ELR (cell line): ENCODE measurements at places on chromosomes 2 and 18.

GRCh38 chr18:6221602-6222014, 193.1 kb downstream of the L3MBTL4 start:
- DNase-seq = no peak

DNA sequence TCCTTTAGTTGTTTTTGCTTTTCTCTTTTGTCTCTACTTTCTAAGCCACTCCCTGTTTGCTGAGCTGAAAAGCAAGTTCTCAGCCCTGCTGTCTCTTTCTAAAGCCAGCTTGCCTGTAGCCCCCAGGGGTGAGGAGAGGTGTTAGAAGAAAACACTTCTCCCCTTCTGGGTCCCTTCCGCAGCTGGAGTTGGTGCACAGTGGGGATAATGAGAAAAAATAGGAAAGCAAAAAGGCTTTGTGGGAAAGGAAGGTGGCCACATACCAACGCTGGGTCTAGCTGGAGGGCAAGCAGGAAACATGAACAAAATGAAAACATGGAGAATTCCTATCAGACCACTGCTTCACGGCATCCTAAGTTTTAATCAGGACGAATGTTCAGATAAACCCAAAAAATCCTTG, 15.5 kb upstream of the SLC20A1 start:
- DNase-seq = peak; percentile 32

DNA sequence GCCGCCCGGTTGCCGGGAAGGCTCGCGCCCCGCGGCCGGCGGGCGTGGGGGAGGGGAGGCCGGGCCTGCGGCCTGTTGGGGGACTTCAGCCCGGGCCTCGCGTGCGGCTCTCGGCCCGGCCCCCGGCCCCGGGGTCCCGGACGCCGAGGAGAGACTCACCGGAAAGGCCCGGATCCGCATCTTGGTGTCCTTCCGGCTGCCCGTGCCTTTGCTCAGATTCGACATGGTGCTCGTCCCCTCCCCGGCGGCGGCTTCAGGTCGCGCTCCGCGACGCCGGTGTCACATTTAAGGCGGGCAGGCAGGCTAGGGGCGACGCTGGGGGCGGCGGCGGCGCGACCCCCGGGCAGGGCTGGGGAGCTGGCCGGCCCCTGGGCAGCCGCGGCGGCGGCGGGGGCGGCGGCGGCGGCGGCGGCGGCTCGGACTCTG, 365 bp downstream of the CUL3 start:
- DNase-seq = peak; percentile 67

DNA sequence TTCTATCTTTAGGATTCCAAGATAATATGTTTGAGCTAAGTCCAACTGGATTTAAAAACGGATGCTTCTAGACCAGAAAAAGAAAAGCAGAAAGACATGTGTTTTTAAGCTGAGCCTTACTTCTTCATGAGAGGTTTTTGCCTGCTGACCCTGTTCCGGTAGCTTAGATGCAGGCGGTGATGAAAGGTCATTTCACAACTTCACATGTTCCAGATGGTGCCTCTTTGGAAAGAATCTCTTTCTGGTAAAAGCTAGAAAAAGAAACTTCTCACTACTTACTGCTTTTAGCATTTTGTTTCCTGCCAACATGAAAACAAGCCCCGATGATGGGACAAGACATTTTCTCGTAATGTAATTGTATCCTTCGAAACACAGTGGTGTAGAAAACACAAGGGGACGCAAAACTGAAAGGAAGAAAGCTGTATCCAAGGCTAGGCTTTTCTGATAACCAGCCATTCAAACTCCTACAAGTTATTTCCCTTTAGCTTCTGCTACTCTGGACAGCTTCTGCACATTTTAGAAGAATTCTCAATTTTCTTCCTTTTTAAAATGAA, 407.3 kb upstream of the LYPD1 start:
- DNase-seq = no peak

GRCh38 chr2:184270660-184271059, 327.7 kb upstream of the ZNF804A start:
- no peak for DNase-seq

DNA sequence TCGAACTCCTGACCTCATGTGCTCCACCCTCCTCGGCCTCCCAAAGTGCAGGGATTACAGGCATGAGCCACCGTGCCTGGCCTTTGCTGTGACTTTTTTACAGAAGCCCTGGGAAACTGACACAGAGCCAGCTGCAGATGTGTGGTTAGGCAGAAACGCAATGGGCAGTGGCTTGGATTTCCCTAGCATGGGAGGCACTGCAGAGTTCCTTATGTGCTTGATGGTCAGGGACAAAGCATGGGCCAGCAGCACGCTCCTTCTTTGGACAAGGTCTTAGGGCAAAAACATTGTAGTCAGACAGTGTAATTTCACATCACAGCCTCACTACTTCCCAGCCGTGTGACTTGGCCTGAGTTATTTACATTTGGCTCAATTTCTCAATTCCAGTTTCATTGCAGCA, 153.9 kb downstream of the RNF144A start:
- no peak for DNase-seq

DNA sequence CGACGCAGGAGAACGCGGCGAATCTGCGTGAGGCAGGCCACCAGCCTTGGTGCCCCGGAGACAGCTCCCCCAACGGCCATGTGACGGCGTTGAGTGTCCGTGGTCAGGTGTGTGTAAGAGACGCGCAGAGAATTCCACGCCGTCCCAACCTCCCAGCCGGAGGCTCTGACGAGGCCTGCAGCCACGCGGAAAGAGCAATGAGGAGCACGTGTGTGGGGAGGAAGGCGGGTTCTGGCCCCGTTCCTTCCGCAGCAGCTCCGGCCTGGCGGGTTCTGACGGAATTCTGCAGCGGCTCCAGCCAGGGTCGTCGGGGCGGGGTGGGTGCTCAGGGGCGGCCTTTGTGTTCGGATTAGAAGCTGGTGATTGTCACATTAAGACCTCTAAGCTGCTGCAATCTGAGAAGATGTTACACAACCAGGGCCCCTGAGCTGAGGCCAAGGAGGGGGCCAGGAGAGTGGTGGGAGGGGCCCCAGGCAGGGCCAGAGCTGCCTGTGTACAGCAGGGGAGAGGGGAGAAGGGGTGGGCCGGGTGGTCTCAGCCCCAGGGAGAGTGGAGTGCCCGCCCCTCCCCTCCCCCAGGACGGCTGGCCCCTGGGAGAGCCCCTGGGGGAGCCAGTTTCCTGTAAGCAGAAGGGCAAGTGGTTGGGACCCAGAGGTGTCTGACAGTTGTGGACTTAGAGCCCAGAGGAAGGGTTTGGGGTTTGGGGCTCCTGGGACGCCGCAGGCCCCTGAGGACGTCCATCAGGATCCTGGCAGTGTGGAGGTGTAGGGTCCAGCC, 5.1 kb upstream of the GAL3ST2 start:
- no peak for DNase-seq

DNA sequence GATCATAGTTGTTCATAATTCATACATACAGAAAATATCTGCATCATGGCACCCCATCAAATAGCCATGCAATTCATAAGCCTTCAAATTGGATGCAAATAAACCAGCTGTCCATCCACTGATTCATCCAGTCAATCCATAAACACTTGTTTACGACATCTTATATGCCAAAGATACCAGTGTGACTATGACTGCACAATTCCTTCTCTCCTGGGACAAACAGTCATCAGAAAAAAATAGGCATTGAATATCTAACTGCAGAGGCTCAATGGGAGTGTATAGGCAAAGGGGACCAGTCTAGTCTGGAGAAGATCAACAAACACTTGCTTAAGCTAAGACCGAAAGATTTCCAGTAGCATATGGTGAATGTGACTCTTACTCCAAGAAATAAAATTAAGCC, 70.0 kb downstream of the COL4A3 start:
- no peak for DNase-seq

DNA sequence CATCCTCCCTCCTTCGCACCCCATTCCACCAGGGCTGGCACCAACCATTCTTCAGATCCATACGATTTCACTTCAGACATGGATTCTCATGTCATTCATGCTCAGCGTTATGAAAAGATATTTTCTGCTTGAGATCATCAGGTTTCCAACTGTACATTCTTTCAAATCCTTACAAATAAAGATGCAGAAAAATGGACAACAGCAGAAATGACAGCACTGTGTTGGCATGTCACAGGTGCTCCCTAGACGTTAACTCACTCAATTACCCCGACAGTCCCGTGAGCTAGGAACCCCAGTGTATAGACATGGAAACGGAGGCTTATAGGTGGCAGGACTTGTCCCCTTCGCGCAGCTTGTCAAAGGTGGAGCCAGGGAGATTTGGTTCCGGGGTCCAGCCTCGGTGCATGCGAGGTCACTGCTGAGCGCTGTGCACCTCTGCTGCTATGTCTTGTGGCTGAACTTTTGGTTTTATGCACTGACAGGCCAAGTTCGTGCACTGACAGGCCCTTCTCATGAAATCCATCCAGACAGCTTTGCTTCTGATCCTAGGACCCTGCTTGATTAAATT, 17.7 kb downstream of the FHL2 start:
- no peak for DNase-seq

DNA sequence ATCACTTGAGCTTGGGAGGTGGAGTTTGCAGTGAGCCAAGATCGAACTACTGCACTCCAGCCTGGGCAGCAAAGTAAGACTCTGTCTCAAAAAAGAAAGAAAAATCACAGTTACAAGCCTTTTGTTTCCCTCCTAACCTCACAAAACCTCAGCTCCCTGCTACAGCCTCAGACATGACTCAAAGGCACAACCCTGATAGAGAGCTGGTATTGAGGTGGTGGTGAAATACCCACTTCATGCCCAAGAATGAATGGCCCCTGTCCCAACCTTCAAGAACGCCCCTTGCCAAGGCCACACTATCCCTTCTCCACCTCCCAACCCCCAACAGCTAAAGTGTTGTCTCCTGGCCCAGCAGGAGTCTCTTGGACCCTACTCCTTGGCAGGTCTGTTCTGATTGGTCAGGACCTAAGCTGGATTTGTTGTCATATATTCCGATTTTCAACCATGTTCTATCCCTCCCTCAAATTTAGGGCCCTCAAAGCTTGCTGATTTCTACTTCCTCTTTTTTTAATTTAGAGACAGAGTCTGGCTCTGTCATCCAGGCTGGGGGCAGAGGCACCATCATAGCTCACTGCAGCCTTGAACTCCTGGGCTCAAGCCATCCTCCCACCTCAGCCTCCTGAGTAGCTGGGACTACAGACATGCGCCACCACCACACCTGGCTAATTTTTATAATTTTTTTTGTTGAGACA, 61.9 kb upstream of the BZW1 start:
- no peak for DNase-seq

GRCh38 chr2:43634604-43635306, 2.3 kb upstream of the PLEKHH2 start:
- peak; percentile 47 for DNase-seq

- no peak for DNase-seq
Measured at GRCh38 chr2:38265461-38265860, 111.6 kb downstream of the ATL2 start.

DNA sequence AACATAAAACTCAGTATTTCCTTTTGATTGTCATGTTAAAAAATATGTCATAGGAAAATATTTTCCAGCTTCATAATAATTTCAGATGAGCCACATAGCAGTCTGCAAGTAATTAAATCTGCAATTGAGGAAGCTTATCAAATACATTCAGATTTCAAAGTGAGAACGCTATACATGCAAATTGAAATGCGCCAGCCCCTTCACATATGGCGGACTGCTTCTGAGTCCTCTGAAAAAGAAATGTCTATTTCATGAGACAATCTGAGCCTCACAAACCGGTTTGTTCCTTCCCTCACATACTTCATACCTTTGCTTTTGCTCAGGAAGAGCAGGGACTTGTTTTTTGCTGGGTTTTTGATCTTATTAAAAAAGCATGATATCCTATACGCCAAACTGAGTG, 2.3 kb upstream of the DCDC2C start:
- DNase-seq = no peak

DNA sequence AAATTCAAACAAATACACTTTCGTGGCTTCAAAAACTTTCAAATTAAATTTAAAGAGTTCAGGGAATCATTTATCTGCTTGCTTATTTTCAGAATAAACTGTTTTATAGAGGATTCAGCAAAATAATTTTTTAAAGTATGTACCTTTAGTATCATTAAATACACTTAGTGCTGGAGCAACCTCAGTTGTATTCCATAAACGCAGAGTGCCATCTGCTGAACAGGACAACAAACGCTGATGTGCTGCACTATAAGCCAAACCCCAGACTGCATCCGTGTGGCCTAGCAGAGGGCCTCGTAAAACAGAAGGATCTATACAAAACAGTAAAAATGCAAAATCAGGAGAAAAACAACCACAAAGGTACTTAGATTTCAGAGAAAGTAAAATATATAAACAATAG, 108.6 kb downstream of the STRN start:
- no peak for DNase-seq

DNA sequence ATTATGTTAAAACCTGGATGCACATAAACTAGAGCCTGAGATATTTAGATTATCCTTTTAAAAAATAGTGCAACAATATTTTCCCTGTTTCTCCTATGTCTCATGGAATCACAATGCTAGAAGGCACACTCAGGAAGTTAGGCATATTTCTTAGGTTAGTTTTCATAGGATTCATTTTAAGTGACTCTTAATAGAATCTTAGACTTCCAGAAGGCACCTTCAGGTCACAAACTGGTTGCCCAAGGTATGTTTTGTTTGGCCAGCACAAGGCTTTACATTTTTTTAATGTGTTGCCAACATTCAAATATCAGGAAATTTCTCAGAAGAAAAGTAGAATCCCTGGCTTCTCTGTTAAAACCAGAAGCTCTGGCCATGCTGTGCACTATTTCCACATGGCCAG, 129.3 kb downstream of the LNPK start:
- peak; percentile 57 for DNase-seq

DNA sequence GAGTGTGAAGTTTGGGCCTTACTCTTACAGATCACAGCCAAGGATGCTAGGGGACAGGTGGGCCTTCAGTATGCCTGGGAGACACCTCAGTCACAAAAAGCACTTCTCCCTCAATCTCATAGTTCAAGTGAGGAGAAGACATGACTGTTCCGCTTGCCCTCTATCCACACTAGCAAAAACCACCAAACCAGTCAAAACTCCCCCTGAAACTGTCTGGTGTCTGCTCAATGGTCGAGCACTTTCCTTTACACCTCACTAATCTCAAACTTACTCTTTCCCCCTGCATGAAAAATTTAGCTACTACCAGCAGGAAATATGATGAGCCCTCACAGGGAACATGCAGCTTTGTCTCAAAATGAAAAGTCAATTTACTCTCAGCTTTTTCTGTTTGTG, 232.2 kb downstream of the TRIB2 start:
- no peak for DNase-seq

GRCh38 chr2:235530735-235531134, 36.9 kb downstream of the AGAP1 start:
- DNase-seq = no peak

DNA sequence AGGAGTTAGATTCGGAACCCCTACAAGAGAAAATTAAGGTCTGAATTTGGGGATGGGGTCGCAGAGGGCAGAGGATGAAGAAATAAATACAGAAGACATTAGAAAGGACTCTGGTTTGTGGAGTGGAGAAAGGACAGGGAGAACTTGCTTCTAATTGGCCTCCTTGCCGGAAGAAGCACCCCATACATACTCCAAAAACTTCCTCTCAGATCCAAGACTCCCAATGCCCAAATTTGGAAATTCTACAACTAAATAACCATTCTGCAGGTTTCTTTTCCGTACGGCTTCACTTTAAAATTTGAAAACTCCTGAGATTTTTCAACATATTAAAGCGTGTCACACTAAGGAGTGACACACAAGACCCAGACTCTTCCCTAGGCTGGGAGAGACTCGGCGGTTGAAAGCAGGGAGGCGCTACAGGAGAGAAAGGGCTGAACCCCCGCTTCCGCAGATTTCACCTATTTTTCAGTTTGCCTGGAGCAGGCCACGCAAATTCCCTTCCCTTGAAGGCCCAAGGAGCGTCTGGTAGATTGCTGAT, 478 bp downstream of the CLHC1 start:
- peak; percentile 51 for DNase-seq
